ENCODE measurements at places on chromosomes 5 and 9. TPM values are rescaled to one million over a fixed set of nuclear protein-coding genes. Genes with fewer than 3 reads are reported as not detected.

WHRN gene
- total RNA-seq = 0.69 TPM

PGM5 gene
- 1.9 TPM for total RNA-seq

CNTLN gene
- total RNA-seq = 15.8 TPM

ORM1 gene
- total RNA-seq = not detected

ENHO gene
- not detected for total RNA-seq

OR1J2 gene
- total RNA-seq = not detected

DNA sequence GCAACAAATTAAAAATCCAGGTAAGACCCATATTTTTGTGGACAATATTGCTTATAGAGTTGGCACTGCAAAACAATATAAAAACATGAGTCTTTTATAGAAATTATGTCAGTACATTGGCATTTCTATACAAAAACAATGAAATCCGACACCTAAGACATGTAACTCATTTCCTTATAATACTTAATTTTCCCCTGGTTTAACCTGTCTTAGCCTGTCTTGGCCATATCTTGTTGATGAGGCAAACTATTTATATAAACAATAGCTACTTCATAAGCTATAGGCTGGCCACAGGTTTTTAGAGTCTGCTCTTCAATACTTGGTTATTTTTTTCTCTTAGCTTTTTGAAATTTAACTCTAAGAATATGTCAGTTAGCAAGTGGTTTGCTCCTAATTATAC lies 44.7 kb upstream of the IZUMO3 start:
- no peak overlapping the region for H3K27ac ChIP-seq
- H3K27me3 ChIP-seq = no peaks in the 10 kb centered on the region
- DNase-seq = no peak

DNA sequence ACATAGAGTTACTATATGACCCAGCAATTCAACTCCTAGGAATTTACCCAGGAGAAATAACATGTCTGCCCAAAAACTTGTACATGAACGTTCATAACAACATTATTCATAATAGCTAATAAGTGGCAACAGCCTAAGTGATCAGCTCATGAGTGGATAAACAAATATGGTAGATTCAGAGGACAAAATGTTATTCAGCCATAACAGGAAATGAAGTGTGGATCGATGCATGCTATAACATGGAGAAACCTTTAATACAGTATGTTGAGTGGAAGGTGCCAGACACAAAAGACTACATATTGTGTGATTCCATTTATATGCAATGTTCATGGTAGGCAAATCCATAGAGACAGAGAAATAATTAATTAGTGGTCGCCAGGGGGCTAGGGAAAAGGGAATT lies 22.3 kb upstream of the NR3C1 start:
- H3K4me3 ChIP-seq = no peak overlapping the region
- no peak overlapping the region for H3K27ac ChIP-seq
- no peak for DNase-seq
- no peaks in the 10 kb centered on the region for H3K36me3 ChIP-seq

DNA sequence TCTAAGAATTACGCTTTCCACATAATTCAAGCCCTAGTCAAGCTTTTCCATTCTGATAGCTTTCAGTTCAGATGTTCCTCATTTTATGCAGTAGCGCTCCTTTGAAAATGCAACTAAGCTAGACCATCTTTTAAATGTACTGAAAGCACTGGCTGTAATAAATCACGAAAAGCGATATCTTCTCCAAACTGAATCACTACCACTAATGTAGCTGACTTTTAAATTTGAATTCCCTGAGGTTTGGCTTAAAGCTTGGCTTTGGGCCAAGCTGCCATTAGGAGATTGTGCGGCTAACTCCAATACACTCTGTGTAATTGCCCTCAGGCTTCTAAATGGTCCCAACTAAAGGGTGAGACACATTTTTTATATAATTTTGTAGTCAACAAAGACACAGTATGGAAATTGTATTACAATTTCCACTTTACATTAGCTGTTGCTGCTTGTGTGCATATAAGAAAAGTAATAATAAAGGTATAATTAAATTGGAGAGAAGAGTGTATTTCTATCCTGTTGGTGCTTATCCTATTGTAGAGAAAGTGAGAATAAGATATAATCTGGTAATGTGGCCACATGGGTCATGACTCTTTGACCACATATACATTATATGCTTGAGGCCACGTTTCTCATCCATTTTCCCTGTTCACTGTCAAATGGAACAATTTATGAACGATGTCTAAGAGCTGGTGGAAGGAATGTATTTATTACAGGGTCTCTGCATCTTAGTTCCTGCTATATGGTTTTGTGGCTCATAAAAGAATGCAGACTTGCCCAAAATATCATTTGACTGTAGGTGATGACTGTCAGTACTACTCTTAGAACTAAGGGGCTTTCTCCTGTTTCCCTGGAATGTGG lies 118.7 kb upstream of the TAF11L2 start:
- H3K4me1 ChIP-seq = no peaks in the 10 kb centered on the region
- no peaks in the 10 kb centered on the region for H3K27me3 ChIP-seq
- no peak overlapping the region for H3K4me3 ChIP-seq
- no peak for DNase-seq
- H3K27ac ChIP-seq = no peak overlapping the region

DNA sequence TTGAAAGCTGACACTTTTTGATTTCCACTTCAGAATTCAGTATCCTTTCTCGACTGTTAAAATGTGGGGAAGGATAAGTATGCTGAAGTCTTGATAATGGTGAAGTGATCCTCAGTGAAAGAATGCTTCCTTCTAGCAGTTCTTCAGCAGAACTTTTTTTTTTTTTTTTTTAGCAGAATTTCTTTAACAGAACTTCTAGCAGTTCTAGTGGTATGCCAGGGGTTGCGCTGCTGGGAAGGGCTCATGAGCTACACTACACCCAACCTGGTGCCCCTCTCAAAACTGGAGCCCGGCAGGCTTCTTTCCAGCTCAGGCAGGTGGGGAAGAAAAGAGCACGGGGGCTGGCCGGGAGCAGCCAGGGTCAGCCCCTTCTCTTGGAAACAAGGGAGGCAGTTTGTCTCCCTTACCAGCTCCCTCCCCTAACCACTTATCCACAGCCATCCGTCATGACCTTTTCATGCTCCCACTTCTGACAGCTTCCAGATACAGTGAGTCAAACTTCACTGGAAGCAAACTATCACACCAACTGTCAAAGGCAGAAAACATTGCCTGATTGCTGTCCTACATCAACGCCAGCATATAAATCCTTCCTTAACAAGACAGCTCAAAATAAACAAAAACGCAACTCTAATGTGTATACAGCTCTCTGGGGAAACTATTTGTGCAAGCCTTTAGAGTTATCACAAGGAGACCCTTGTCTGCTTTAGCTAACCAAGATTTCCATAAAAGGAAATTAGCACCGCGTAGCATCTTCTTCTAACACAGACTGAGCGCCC lies 211.5 kb downstream of the GAPVD1 start:
- H3K27me3 ChIP-seq = no peaks in the 10 kb centered on the region
- no peak overlapping the region for H3K4me3 ChIP-seq
- no peaks in the 10 kb centered on the region for H3K36me3 ChIP-seq
- peak; percentile 70 for DNase-seq
- peaks cover 20% of the 10 kb centered on the region for H3K4me1 ChIP-seq
- H3K27ac ChIP-seq = no peak overlapping the region

- no peak overlapping the region for H3K4me3 ChIP-seq
- H3K36me3 ChIP-seq = no peaks in the 10 kb centered on the region
- no peak for DNase-seq
- H3K27me3 ChIP-seq = peaks cover 3% of the 10 kb centered on the region
- no peak overlapping the region for H3K27ac ChIP-seq
These were observed 177.8 kb upstream of the PITX1 start for GRCh38 chr5:135211791-135212190.

DNA sequence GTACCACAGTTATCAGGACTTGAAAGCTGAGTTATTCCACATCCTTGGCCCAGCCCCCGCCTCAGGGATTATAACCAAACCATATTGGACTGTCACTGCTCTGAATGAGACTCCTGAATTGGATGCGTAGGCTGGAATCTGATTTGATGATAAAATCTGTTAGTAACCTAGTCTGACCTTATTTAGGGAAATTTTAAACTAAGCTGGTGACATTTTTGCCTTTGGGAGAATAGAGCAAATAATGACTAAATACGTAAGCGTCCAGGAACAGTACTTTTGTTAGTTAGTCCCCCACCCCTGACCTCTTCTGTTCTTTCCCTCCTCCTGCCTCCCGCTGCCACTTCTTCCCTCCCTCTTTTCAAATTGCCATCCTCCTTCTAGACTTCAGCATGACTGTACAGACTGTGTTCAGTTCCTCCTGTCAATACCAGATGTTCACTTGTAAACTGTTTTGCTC lies 92.6 kb downstream of the TLE4 start:
- no peak for DNase-seq
- no peaks in the 10 kb centered on the region for H3K27me3 ChIP-seq
- no peak overlapping the region for H3K27ac ChIP-seq
- H3K4me3 ChIP-seq = no peak overlapping the region

DNA sequence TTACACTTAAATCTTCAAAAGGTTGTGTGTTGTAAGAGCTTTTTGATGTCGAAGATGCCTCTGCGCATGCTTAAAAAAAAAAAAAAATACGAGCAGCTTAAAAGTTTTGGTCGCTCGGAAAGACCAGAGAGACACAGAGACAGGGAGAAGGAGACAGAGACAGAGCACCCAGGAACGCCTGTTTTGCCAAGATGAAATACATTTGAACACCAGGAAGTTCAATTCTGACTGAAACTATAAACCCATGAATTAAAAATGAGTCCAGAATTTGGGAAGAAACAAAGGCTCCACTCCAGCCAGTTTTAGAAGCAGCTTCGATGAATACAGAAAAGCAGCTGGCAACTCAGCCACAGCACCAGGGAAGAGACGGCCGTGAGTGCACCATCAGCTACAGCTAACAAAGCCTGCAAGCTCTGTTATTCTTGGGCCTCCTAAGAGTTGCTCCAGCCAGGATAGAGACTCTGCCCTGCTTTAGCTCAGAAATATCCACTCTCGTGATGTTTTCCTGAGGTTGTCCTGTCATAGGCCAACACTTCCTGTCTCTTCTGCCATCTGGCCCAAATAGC lies 2.5 kb upstream of the ZNF474 start:
- H3K4me3 ChIP-seq = no peak overlapping the region
- DNase-seq = no peak
- no peak overlapping the region for H3K27ac ChIP-seq
- no peaks in the 10 kb centered on the region for H3K27me3 ChIP-seq
- no peaks in the 10 kb centered on the region for H3K4me1 ChIP-seq
- no peaks in the 10 kb centered on the region for H3K36me3 ChIP-seq

DNA sequence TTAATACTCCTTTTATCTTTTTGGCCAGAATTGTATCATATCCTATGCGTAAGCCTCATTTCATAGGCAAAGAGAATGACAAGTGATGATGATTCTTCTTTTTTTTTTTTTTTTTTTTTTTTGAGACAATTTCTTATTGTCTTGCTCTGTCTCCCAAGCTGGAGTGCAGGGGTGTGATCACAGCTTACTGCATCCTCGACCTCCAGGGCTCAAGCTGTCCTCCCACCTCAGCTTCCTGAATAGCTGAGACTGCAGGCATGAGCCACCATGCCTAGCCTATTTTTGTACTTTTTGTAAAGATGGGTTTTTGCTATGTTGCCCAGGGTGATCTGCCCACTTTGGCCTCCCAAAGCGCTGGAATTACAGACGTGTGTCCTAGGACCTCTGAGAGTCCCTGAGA lies 41.9 kb upstream of the C5orf24 start:
- DNase-seq = no peak
- H3K27me3 ChIP-seq = no peaks in the 10 kb centered on the region
- no peak overlapping the region for H3K27ac ChIP-seq
- H3K36me3 ChIP-seq = peaks cover 13% of the 10 kb centered on the region

GRCh38 chr9:88313364-88314220 lies 74.7 kb upstream of the SPIN1 start:
- H3K27me3 ChIP-seq = no peaks in the 10 kb centered on the region
- H3K4me1 ChIP-seq = no peaks in the 10 kb centered on the region
- H3K4me3 ChIP-seq = no peak overlapping the region

DNA sequence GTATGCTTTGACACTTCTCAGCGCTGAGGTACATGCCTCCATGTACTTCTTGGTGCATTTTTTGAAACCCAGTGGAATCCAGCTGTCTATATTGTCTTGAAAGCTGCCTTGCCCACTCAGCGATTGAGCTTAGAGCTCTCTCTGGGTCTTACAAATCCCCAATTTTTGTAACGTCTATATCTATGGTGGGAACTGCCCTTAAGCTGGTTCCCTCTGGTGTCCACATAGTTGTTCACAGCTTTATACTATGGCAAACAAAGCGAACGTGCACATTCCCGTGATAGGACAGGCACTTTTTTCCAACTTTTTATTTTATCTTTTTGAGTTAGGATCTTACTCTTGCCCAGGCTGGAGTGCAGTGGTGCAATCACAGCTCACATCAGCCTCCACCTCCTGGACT lies 20.9 kb downstream of the CDHR2 start:
- no peak for DNase-seq
- H3K27ac ChIP-seq = no peak overlapping the region
- H3K27me3 ChIP-seq = no peaks in the 10 kb centered on the region
- H3K36me3 ChIP-seq = no peaks in the 10 kb centered on the region
- H3K4me3 ChIP-seq = no peak overlapping the region

DNA sequence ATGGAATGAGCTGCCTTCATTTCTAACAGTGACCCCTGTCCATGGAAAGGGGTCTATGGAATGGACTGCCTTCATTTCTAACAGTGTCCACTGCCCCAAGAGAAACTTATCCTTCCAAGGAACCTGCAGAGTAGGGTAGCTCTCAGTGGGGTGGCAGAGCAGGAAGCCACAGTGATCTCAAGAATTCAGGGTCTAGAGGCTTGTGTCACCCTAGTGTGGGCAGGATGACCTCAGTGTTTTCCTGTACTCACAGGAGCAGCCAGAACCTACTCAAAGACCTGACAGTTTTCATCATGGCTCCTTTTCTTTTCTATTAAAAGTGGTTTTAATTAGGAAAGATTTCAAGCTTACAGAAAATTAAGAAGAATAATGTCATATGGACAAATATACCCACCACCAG lies 27.5 kb downstream of the SEC61B start:
- H3K27me3 ChIP-seq = no peaks in the 10 kb centered on the region
- DNase-seq = no peak
- H3K4me1 ChIP-seq = no peaks in the 10 kb centered on the region
- H3K27ac ChIP-seq = no peak overlapping the region
- no peak overlapping the region for H3K4me3 ChIP-seq
- no peaks in the 10 kb centered on the region for H3K36me3 ChIP-seq

GRCh38 chr5:143116814-143117213 lies 286.7 kb downstream of the NR3C1 start:
- no peaks in the 10 kb centered on the region for H3K27me3 ChIP-seq
- no peak overlapping the region for H3K4me3 ChIP-seq
- no peak overlapping the region for H3K27ac ChIP-seq
- H3K36me3 ChIP-seq = no peaks in the 10 kb centered on the region
- no peak for DNase-seq
- no peaks in the 10 kb centered on the region for H3K4me1 ChIP-seq
